ENCODE measurements at places on chromosomes 2 and 18.

- DNase-seq = no peak
Observed at GRCh38 chr2:224377751-224378700, 23.9 kb downstream of the FAM124B start.

- peak; percentile 18 for DNase-seq
Observed at GRCh38 chr2:189685540-189686229, 11.2 kb downstream of the ANKAR start.

DNA sequence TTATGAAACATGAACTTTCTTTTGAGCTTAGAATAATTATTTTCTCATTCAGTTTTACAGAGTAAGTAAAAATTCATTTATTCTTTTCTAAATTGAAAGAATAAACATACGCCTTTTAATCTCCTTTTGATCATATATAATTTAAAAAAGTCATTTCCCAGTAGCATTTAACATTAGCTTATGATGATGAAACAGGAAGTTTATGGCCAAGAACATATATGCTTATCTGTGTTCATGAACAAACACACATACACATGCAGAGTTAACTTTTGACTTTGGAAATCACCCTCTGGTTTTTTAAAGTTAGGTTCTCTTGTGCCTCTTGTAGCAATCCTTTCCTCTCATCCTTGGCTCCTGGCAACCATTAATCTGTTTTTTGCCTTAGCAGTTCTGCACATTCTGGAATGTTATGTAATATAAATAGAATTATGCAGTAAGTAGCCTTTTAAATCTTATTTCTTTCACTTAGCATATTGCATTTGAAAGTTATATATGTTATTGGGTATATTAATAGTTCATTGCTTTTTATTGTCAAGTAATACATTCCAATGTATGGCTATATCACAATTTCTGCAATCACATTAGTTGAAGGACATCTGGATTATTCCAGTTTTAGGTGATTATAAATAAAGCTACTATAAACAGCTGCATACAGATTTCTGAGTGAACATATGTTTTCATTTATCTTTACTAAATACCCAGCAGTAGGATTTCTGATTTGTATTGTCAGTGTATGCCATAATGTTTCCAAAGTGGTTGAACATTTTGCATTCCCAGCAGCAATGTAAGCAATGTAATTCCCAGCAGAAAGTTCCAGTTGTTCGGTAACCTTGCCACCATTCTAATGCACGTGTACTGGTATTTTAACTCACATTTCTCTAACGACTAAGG, 210.3 kb downstream of the ZRANB3 start:
- DNase-seq = no peak

DNA sequence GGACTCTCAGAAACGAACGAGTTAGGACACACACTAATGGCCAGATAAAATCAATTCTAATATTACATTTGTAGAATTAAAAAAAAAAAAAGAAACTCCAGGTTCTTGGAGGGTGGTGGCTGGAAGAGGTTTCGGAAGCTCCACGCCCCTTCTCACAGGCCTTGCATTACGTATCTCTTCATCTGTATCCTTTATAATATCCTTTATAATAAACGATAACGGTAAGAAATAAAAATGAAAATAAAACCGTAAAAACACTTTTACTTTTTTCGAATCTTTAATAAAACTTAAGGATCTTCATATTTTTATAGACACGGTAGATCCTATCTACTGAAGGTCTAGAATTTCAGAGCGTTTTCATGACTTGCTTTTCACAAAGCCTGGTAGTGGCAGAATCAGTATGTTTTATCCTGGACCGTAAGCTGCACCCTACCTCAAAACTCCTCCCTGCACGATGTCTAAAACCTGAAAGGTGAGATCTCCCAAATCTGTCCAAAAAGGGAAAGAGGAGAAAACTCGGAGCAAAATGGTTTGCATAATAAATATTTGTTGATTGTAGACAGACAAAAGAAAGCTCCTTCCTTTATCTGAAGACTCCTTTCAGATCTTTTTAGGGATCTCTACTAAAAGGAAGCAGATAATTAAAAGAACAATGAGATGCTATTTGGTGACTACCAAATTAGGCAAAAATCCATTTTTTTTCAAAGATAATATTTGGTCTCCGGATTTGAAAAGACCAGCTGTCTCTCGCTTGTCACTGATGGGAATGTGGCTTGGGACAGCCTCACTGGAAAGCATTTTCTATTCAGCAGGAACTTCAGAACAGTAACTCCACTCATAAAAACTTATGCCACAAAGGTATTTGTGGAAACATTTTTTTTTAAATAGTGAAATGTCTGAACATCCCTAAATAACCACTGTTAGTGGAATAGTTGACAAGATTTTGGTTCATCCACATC, 2.0 kb upstream of the CXCR4 start:
- DNase-seq = no peak

- DNase-seq = peak; percentile 28
Observed at GRCh38 chr2:88669482-88670214, 21.8 kb upstream of the RPIA start.

DNA sequence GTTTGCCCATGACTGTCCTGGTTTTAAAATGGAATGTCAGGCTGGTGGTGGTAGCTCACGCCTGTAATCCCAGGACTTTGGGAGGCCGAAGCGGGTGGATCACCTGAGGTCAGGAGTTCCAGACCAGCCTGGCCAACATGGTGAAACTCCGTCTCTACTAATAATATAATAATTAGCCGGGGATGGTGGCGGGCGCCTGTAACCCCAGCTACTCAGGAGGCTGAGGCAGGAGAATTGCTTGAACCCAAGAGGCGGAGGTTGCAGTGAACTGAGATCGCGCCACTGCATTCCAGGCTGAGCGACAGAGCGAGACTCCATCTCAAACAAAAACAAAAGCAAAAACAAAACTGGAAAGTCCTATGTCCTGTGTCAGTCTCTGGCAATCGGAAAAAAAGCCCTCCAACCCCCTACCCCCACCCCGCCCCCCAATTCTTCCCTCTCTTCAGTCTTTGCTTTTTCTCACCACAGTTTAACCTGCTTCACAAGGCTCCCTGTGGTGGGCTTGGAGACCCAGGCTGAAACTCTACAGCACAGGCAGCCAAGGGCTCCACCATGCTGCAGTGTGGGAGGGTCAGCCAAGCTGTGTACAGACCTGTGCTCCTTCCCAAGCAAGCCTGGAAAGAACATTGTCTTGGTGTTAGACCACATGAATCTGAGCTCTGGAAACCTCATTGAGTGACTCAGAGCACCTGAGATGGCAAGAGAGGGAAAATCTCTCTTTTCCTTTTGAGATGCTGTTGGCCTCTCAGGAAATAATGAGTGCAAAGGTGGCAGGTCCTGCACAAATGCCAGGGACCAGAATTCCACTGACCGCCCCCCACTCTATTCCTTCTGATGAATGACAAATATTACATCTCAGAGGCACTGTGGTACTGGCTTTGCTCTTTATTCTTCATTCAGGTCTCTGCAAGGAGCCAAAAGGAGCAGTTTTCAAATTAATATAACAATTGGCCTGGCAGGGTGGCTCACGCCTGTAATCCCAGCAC, 16.7 kb downstream of the MYCN start:
- DNase-seq = no peak

GRCh38 chr2:190953257-190953656, 60.7 kb downstream of the STAT1 start:
- no peak for DNase-seq

DNA sequence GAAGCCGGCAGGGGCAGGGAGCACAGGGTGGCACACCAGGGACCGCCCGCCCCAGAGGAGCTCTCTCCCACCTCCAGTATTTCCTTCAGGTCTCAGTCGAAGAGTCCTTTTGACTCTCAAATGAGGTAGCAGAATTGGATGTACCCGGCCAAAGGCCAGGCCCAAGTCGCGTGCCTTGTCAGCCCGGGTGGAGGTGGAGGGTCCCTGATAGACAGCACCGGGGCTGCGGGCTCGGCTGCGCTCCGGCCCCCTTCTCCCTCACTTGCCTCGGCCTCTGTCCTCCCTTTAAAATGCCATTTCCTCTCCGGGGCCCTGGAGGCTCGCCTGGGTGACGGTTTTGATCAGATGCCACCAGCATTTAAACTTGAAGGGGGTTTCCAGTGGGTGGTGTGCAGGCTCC, 198.9 kb upstream of the SOX11 start:
- no peak for DNase-seq

- DNase-seq = no peak
Observed at GRCh38 chr2:239882781-239883180, 142.4 kb downstream of the NDUFA10 start.

GRCh38 chr18:79218605-79219190, 149.5 kb downstream of the ATP9B start:
- DNase-seq = no peak

- no peak for DNase-seq
Observed at GRCh38 chr2:200702646-200703118, 109.0 kb upstream of the BZW1 start.

GRCh38 chr2:119864318-119864717, 104.6 kb downstream of the PTPN4 start:
- peak; percentile 7 for DNase-seq

- DNase-seq = no peak
Observed at GRCh38 chr2:224410946-224411561, 9.1 kb upstream of the FAM124B start.

DNA sequence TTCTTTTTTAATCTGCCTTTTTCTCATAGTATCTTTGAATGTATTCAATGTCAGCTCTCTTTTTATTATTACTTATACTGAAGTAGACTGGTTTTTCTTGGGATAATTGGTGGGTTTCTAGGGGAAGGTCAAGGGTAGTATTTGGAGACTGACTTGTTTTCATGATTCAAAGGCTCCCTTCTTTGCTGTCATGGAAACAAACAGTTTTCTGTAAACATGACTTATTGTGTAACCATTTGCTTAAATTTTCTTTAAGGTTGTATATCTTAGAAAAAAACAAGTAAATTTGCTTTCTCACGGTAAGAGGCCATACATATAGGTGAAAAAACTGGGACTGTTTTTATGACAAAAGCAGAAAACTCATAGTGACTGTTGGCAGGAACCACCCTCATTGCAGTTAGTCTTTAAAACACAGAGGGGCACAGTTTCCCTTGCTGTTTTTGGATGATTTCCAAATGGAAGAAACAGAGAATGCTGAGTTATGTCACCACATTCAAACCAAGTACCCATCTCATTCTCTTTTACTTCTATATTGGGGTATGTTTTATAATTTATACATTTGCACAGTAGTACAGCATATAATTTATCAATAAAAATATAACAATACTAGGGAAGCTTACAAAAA, 5.8 kb upstream of the RDH14 start:
- DNase-seq = no peak

DNA sequence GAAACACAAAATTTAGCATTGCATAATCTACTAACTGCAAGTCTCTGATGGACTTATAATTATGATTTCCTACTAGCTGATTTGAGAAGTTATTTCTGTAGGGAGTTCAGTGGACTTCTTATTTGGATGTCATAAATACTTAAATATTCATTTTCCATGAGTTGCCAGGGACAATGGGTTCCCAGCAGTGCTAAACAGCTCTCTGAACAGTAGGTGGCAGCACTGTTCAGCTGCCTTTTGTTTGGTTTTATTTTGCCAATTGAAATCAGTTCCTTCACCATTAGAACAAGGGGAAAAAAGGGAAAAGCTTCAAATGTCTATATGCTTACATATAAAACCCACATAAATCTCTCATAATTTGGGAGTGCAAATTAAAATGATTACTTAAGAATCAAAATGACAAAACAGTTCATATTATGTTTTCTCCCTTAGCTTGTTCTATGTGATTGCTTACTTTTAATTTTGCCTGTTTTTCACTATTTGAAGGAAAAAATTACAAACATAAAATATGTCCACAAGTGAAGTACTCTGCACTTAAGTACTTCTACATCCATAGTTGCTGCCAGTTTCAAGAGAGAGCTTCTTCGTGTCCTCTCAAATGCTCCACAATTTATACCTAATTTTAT, 898.9 kb downstream of the CPS1 start:
- DNase-seq = peak; percentile 46

DNA sequence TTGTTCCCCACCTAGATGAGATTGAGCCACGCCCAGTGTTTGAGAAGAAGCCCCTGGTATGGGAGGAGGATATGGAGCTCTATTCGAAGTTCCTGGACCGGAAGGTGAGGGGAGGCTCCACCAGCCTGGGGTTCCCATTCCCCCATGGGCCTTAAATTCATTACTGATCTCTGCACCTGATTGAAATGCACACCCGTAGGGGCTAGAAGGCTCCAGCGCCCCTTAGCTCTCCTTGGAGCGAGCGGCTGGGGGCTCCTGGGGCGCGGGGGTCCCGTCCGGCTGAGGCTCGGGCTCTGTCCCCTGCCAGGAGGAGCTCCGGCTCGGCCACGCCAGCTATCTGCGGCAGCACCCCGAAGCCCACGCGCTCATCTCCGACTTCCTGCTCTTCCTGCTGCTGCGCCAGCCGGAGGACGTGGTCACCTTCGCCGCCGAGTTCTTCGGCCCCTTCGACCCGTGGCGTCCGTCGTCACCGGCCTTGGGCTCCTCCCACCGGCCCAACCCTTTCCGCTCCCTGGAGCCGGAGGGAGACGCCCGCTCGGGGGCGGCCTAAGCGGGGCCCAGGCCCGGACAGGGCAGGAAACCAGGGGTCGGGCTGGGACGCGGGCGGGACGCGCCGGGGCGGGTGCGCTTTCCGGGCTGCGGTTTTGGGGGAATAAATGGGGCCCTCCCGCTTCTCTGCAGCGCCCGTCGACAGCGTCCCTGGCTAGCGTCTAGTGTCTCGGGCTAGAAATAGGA, 10.9 kb downstream of the CATIP start:
- DNase-seq = peak; percentile 90

- DNase-seq = peak; percentile 51
Observed at GRCh38 chr2:234827096-234827860, 124.5 kb upstream of the SH3BP4 start.

DNA sequence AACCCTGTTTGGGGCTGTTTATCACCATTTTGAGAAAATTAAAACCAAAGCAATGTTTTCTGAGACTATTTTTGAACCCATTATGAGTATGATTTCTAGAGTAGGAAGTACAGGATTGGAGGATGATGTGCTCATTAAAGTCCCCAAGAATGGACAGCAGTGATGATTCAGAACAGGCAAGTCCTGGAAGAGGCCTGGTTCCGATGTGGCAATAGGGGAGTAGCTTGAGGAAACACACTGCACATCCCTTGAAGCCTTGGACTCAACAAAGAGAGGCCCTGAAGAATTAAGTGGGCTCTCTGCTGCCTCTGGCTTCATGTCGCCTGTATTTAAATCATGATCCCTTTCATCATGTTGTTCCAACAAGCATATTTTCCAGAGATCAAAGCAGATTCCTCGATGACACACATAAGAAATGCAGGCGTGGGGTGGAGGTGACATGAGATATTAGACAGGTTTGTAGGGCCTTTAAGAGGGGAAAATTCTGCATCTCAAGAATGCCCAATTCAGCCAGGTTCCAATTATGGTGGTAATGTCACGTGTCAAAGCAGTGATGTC, 242.2 kb downstream of the FHOD3 start:
- DNase-seq = no peak

DNA sequence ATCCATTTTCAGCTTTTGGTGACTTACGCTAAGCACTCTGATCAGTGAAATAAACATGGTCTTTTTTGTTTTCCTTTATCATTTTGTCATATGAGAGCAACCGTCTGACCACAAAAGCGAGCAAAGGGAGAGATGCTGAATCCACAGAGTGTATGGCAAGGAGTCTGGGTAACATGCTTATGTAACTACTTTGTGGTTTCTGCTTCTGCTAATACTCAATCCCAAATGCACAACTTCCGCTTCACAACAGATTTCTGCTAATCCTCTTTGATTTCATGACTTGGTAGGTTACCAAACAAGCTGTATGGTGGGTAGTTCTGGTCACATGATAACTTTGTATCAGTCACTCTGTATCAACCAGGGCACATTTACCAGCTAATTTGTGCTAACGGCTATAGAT, 908.4 kb upstream of the CRIM1 start:
- no peak for DNase-seq
